Stimulated activated CD4-positive, alpha-beta T cell treated with anti-CD3 and anti-CD28 coated beads, Interleukin-15, amount 100 ng/mL, for 1 hour (primary cell): ENCODE measurements at places on chromosomes 11 and 22.

DNA sequence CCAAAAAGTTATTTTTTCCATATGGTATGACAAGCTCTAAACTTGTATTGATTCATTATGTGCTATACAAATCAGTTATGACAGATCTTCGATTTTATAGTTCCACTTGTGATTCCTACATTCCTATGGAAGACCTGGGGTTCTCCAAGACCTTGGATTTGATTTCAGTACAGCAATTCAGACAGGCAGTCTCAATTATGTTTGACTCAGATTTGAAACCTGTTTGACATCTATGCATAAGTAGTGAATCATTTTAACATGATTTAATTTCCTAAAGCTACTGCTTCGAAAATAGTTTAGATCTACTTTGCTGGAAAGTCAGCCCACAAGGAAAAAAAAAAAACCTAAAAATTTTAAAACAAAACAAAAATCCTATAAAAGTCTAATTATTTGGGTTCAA is 820.4 kb downstream of the LUZP2 start:
- DNase-seq, result no peak

- DNase-seq, result no peak
These were observed 39.4 kb downstream of the CEP57 start for GRCh38 chr11:95829580-95830259.

DNA sequence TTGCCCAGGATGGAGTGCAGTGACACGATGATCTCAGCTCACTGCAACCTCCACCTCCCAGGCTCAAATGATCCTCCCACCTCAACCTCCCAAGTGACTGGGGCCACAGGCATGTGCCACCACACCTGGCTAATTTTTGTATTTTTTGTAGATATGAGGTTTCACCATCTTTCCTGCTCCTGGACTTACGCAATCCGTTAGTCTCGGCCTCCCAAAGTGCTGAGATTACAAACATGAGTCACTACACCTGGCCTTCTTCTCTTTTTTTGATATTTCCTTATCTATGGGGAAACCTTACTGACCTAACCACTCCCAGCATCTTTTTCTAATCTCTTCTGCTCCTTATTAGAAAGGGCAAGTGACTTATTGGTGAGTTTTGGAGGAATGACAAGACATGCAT is 121.7 kb upstream of the CHORDC1 start:
- DNase-seq, result no peak

- no peak for DNase-seq
These were observed 35.8 kb downstream of the C11orf58 start for GRCh38 chr11:16773981-16774935.

DNA sequence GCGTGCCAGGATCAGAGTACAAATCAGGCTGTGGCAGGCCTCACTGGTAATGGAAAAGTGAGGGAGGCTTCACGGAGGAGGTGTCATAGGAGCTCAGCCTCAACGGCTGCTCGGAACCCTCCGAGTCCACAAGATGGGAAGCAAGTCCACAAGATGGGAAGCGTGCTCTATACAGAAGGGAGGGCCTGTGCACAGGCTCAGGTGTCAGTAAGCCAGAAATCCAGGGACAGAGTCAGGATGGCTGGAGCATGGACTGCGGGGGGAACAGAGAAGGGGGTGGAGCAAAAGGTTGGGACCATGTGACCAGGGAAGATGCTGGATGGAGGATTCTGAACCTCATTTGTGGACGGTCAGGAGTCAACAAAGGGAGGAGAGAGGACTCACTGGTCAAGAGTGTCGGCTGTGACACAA is 3.4 kb upstream of the DPP3 start:
- DNase-seq, result no peak

DNA sequence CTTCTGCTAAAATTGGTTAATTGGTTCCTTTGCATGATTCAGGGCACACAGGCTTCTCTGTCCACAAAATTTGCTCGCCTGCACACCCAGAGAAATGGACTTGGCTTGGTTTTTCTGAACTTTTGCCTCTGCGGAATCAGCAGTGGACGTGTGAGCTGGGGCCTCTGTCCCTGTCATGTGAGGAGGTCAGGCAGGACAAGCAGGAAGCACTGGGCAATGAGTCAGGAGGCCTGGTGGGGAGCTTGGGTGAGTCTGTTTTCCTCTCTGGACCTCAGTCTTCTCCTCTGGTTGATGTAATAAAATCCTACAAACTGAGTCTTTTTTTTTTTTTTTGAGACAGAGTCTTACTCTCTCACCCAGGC is 10.4 kb upstream of the CELSR1 start:
- no peak for DNase-seq

GRCh38 chr22:36331306-36331911 is 56.4 kb downstream of the MYH9 start:
- peak; percentile 68 for DNase-seq

DNA sequence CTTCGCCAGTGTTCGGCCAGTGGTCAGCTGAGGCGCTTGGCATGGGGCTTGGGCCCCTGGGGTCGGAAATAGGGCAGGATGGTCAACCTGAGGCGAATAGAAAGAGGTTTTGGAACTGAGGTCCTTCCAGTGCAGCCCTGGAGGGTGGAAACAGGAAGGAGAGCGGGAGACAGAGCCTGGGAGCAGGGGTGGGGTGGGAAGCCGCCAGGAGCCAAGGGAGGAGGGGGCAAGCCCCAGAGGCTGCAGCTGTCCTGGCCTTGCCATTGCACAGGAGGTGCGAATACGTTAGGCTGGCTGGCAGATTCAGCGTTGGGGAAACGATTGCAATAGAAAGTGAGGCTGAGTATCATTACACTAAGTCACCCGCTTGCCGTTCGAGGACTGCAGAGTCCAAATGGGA is 13.9 kb upstream of the KCTD17 start:
- no peak for DNase-seq

DNA sequence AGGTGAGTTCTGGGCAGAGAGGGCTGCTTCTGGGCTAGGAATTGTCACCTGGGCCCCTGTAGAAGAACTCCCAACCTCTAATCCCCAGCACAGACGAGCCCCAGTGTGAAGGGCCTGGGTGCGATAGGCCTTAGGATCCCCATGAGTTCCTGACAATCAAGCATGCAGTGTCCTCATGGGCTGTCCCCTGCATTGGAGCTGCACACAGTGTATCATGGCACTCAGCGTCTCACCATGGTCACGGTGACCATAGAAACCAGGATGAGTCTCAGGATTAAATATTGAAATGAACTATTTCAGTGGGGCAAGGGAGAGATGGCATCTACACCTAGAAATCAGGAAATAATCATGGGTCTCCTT is 292 bp downstream of the SCGB2A1 start:
- DNase-seq, result no peak

GRCh38 chr11:124938206-124938765 is 2.4 kb upstream of the HEPACAM start:
- DNase-seq, result no peak

DNA sequence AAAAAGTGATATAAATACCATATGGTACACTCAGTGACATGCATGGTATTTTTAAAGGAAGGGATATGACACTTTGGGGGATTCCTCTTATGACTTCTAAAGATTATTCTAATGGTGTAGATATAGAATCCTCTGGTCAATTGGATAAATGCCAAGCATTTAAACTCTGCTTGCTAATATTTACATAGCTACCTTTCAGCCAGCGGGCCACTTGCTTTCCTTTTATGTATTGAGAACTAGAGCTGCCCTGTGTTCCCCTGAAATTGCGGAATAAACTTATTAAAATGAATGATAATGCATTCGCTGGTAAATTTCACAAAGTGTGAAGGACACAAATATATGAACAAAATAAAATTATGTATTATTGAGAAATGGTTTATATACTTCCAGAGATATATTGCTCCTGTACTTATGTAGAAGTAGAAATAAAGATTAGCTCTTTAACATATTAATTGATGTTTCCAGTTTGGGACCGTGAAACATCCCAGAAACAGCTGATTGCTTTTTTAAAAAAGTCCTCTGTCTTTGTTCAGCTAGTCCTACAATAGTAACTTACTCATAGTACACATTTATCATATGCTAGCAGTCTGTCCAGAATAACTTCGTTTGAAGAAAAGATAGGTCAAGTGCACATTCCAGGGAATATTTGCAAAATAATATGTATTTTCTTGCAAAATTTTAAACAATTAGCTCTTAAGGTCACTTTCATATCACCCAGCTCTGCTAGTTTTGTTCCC is 40.1 kb upstream of the CARD18 start:
- DNase-seq, result no peak

GRCh38 chr11:103923451-103923931 is 112.9 kb upstream of the DDI1 start:
- DNase-seq, result no peak

DNA sequence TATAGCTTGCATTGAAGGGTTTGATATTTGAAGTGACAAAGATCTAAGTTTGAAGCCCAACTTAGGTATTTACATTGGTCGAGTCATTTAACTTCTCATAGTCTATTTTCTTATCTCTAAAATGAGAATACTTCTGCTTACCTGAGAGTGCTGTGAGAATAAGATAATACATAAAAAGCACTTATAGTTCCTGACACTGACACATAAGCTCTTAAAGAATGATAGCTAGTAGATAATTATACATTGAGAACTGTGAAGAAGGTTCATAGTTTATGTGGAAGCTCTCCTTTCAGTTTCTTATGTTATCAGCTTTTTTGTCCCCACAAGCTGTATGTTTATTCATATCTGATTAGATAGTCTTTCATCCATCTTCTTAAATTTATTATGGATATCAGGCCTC is 4.8 kb downstream of the PPME1 start:
- no peak for DNase-seq

DNA sequence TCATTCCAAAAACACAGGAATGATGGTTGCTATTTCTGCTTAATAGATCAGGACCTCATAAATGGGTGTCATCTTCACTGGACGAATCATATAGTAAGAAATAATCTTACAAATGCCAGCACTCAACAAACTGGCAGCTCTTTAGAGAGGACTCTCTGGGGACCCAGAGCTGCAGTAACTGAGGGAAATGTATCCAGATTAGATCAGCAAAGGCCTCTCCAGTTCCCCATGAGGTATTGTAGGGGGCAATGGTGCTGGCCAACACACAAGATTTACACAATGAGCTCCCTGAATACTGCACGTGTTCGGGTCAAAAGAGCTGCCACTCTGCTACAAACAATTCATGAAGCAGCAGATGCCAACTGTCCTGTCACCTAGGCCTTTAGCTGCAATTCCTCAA is 110.2 kb downstream of the RBFOX2 start:
- DNase-seq, result no peak

DNA sequence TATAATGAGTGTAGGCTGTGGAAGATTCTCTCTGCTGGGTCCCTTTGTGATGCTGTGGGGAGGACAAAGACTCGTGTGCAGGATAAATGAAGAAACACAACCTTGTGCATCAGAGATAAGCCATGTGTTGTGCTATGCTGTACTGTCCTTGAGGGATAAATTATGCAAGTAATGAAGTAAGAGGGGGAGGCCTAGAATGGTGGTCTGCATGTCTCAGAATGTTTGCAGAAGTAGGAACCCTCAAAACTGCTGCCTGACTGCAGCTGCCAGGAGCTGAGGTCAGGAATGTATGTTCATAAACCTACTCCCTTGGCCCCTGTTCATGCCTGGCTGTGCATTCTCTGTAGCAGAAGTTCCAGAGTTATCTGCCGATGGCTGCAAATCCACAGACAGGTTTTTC is 4.6 kb upstream of the SMCO4 start:
- no peak for DNase-seq

- no peak for DNase-seq
These were observed 95.6 kb downstream of the UVRAG start for GRCh38 chr11:75910426-75911145.

- DNase-seq, result no peak
These were observed 7.5 kb downstream of the BCL9L start for GRCh38 chr11:118918128-118918685.

DNA sequence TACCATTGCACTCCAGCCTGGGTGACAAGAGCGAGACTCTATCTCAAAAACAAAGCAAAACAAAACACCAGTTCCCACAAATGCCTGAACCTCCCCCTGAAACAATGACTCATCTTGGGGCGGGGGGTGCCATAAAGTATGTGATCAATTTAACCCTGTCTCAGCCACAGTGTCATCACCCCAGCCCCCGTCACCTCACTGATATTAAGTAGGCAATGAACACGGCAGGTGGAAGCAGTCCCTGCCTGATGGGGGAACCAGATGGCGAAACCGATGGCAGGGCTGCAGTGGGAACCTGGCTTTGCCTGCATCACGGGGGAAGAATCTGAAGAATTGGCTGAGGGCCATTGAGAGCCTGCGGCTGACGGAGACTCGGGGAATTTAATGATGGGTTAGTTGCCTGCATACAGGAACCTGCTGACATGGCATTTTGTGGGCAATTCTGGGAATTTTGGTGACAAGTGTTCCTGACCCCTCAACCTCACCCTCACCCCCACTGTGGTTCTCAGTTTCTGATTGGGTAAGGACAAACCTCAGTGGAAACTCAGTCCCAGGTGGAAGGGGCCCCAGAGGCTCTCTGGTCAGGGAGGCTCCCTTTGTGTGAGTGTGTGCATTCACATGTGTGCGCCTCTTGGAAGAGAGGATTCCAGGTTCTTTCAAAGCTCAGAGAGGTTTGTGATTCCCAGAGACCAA is 39.1 kb upstream of the SHISAL1 start:
- DNase-seq, result no peak

DNA sequence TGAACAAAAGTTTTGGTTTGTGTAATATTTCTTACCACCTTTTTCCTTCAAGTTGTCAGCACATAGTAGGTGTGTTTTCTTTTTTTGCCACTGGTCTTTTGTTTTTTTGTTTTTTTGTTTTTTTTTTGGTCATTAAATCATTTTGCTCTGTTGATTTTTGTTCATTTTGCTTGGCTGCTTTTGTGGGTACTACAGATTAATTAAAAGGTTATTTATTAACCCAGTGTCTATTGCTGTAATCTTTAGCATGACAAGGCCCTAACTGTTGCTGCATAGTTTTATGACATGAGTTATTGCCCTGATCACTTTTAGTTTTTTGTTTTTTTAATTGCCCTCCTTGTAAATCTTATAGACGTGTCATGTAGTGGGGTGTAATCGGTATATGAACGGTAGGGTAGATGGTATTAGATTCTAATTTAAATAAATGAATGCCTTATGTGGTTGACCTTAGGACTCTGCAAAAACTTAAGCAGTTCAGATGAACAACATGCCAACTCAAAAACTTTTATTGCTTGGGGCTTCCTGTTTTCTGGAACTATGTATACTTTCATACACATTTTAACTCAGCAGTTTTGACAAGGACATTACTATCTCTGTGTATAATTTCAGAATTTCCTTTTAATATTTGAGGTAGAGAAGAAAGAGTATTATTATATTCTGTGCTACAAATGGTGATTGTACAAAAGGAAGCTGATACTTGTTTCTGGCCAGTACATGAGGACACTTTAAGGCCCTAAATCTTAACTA is 7.9 kb downstream of the EWSR1 start:
- no peak for DNase-seq

DNA sequence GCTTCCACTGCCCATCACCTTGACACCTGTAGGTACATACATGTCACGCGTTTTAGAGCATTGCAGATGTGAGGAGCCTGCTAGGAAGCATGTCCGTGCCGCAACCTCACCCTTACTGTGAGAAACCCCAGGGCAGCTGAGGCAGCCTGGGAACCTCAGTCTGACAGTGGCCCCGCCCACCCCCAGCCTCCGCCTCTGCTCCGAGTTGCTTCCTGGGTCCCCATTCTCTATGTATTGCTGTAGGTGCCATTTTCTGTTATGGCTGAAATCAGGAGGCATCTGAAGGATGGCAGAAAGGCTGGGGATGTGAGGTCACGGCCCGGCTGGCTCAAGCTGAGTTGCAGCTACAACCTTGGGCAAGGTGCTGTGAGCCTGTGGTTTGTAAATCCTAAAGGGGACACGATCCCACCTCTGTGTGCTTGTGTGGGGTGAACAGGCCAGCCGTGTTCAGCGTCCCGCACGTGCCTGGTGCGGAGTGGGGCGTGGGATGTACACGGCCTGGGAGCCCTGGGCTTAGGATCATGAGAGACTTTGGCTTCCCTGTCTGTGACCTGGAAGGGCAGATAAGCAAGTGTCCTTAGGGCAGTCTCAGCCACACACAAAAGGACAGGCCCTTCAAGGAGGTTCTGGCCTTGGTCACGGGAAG is 102.7 kb downstream of the PHF21B start:
- DNase-seq, result no peak
